Upper lobe of left lung (tissue), 6 donors: ENCODE measurements at places on chromosomes 2 and 18.
A peak's percentile ranks its signal among the peaks of the same experiment; 100 is the strongest.

- DNase-seq = peak; percentile 43
- no peaks in the 10 kb centered on the region for H3K36me3 ChIP-seq
- H3K27ac ChIP-seq = no peak overlapping the region
- H3K4me3 ChIP-seq = no peak overlapping the region
These were observed 793.1 kb downstream of the ERBB4 start for GRCh38 chr2:211745295-211746097.

GRCh38 chr2:8021921-8022320, 659.9 kb upstream of the ID2 start:
- H3K4me1 ChIP-seq = no peaks in the 10 kb centered on the region
- no peak overlapping the region for H3K27ac ChIP-seq
- H3K4me3 ChIP-seq = no peak overlapping the region
- no peaks in the 10 kb centered on the region for H3K27me3 ChIP-seq
- H3K36me3 ChIP-seq = no peaks in the 10 kb centered on the region

DNA sequence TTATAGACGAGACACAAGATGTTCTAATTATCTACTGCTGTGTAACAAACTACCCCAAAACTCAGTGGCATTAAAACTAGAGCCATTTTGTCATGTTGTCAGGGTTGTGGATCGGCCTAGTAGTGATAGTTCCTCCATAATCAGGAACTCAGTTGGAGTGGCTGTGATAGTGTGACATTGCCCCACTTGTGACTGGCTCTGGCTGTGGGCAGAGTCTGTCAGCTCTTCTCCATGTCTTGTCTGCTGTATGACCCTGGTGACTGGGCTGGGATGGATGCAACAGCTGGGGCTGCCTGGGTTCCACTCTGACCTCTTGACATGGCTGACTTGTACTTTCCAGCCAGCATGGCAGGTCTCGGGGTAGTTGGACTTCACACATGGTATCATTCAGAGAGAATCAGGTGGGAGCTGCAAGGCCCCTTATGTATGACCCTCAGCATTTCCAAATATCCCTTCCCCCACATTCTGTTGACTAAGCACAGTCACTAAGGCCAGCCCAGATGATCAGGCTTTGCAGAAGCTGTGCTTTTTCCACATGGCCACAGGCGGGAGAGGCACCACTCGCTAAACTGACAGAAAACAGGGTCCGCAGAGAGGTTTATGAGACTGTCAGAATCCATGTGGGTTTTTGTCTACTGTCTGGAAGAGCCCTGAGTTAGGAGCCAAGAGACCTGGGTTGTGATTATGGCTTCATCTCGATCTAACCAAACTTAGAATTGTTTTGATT, 50.3 kb downstream of the SETBP1 start:
- H3K27ac ChIP-seq = no peak overlapping the region
- H3K36me3 ChIP-seq = no peaks in the 10 kb centered on the region
- H3K4me3 ChIP-seq = no peak overlapping the region
- H3K27me3 ChIP-seq = no peaks in the 10 kb centered on the region
- peaks cover 23% of the 10 kb centered on the region for H3K4me1 ChIP-seq
- DNase-seq = no peak

- no peaks in the 10 kb centered on the region for H3K4me1 ChIP-seq
- H3K36me3 ChIP-seq = no peaks in the 10 kb centered on the region
- no peaks in the 10 kb centered on the region for H3K27me3 ChIP-seq
These were observed 66.9 kb downstream of the AFF3 start for GRCh38 chr2:100075532-100075931.

GRCh38 chr2:85327160-85327821, 498 bp downstream of the TGOLN2 start:
- H3K4me3 ChIP-seq = peak overlapping the region; percentile 53
- peak overlapping the region; percentile 97 for H3K27ac ChIP-seq
- H3K27me3 ChIP-seq = no peaks in the 10 kb centered on the region
- peak; percentile 59 for DNase-seq
- H3K4me1 ChIP-seq = peaks cover 48% of the 10 kb centered on the region

DNA sequence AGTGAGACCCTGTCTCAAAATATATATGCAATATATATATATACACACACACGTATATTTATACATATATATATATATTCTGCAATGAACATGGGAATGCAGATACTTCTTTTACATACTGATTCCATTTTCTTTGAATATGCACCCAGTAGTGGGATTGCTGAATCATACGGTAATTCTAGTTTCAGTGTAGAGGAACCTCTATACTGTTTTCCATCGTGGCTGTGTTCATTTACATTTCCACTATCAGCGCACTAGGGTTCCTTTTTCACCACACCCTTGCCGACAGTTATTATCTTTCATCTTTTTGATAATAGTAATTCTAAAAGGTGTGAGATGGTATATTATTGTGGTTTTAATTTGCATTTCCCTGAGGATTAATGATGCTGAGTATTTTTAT, 52.3 kb upstream of the SLC39A10 start:
- H3K36me3 ChIP-seq = no peaks in the 10 kb centered on the region
- peaks cover 5% of the 10 kb centered on the region for H3K4me1 ChIP-seq
- no peak for DNase-seq

DNA sequence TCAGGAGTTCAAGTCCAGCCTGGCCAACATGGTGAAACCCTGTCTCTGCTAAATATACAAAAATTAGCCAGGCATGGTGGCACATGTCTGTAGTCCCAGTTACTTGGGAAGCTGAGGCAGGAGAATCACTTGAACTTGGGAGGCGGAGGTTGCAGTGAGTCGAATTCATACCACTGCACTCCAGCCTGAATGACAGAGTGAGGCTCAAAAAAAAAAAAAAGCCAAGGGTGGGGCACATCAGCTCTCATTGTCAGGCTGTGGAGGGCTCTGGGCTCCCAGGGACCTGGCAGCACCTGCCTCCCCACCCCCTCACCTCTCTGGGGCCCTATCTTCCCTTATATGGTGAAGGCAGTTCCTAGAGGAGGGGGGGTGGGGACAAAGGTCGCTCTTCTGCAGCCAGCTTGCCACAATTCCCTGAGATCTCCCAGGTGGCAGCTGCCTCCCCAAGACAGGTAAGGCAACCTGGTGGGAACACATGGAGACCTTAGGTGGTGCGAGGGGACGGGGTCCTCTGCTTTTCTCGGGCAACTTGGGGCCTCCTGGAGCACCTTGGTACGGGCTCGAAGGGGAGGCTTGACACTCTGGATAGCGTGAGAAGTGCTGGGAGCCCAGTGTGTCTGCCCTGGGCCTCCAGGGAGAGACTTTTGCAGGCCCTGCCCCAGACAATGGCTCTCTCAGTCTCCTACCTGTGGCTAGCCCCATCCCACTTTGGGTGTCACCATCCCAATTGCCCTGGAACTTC, at the start of gene VIL1:
VIL1 (plus strand) TSS at position 407 of the 742 bp plus-strand sequence. CDS start 4,656 bp downstream, outside the sequence.
- H3K4me1 ChIP-seq = no peaks in the 10 kb centered on the region
- no peak for DNase-seq
- H3K27me3 ChIP-seq = no peaks in the 10 kb centered on the region
- no peak within 1 kb of the TSS for H3K27ac ChIP-seq
- no peaks in the 10 kb centered on the region for H3K36me3 ChIP-seq
- no peak within 1 kb of the TSS for H3K4me3 ChIP-seq

GRCh38 chr2:106156305-106157296, 37.5 kb downstream of the UXS1 start:
- H3K4me3 ChIP-seq = no peak overlapping the region
- H3K27ac ChIP-seq = no peak overlapping the region
- no peak for DNase-seq

GRCh38 chr2:225425284-225425683, 25.8 kb downstream of the NYAP2 start:
- H3K4me3 ChIP-seq = no peak overlapping the region
- no peak for DNase-seq
- H3K36me3 ChIP-seq = no peaks in the 10 kb centered on the region

GRCh38 chr18:55110436-55110835, 151.2 kb upstream of the CCDC68 start:
- H3K27me3 ChIP-seq = no peaks in the 10 kb centered on the region
- DNase-seq = no peak
- peak overlapping the region; percentile 66 for H3K27ac ChIP-seq
- H3K4me3 ChIP-seq = no peak overlapping the region
- H3K36me3 ChIP-seq = no peaks in the 10 kb centered on the region

- H3K27ac ChIP-seq = no peak overlapping the region
- H3K4me1 ChIP-seq = no peaks in the 10 kb centered on the region
- no peak for DNase-seq
- H3K4me3 ChIP-seq = no peak overlapping the region
- no peaks in the 10 kb centered on the region for H3K27me3 ChIP-seq
These were observed 132.8 kb downstream of the AGAP1 start for GRCh38 chr2:235626658-235627057.

GRCh38 chr2:3603536-3604206, 8.8 kb downstream of the COLEC11 start:
- no peaks in the 10 kb centered on the region for H3K4me1 ChIP-seq
- H3K27me3 ChIP-seq = no peaks in the 10 kb centered on the region
- H3K36me3 ChIP-seq = no peaks in the 10 kb centered on the region
- no peak overlapping the region for H3K4me3 ChIP-seq

DNA sequence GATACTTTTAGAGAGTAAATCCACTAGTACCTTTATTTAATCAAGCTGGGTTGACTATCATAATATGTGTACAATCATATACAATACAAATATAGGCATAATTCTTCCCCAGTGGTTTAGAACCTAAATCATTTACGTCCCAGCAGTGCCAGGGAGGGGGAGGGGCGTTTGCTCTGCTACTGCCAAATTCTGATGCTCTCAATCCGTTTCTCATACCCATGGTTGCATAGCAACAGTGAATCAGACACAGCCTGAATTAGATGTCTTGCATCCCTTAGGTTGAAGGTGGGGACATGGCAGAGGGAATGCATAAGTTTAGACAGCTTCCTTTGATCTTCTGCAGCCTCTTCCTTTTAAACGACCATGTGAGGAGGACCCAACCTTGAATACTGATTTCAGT, 135.4 kb downstream of the ABCA12 start:
- H3K4me1 ChIP-seq = no peaks in the 10 kb centered on the region
- DNase-seq = no peak
- H3K27me3 ChIP-seq = no peaks in the 10 kb centered on the region
- H3K4me3 ChIP-seq = no peak overlapping the region
- no peak overlapping the region for H3K27ac ChIP-seq

DNA sequence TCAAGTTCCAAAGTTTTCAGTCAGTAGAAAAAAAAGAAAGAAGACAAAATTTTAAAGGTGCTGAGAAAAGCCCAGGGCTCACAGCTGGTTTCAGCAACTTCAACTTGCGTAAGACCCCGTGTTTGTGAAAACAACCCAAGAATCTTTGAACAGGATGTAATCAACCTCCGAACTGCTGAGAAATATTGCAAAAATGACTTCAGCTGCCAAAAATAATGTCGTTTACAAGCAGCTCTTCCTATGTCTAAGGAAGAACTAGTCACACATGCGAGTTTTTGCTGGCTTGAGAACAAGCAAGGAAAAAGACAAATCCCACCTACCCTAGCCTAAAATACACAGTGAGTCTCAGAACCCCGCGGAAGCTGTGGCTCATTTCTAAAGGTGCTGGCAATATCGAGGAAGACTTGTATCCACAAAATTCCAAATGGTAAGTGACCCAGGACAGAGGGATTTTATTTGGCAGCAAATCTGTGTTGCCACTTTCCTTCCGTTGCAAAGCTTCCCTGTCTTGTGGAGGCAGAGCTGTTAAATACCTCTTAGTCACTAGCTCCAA, 59.8 kb upstream of the SLC8A1 start:
- no peak for DNase-seq
- no peaks in the 10 kb centered on the region for H3K36me3 ChIP-seq
- peak overlapping the region; percentile 20 for H3K4me3 ChIP-seq
- H3K27me3 ChIP-seq = no peaks in the 10 kb centered on the region
- H3K4me1 ChIP-seq = no peaks in the 10 kb centered on the region
- peak overlapping the region; percentile 72 for H3K27ac ChIP-seq

- no peak overlapping the region for H3K27ac ChIP-seq
- peaks cover 36% of the 10 kb centered on the region for H3K4me1 ChIP-seq
- no peak overlapping the region for H3K4me3 ChIP-seq
- H3K36me3 ChIP-seq = peaks cover 10% of the 10 kb centered on the region
These were observed 7.2 kb downstream of the SLC66A2 start for GRCh38 chr18:79944126-79944731.

GRCh38 chr2:150153646-150154307, 333.7 kb downstream of the RND3 start:
- H3K27ac ChIP-seq = no peak overlapping the region
- DNase-seq = no peak
- no peak overlapping the region for H3K4me3 ChIP-seq
- H3K36me3 ChIP-seq = no peaks in the 10 kb centered on the region
- no peaks in the 10 kb centered on the region for H3K27me3 ChIP-seq

- H3K4me3 ChIP-seq = no peak overlapping the region
- DNase-seq = no peak
- H3K27me3 ChIP-seq = no peaks in the 10 kb centered on the region
- no peaks in the 10 kb centered on the region for H3K36me3 ChIP-seq
These were observed 8.7 kb downstream of the OTOF start for GRCh38 chr2:26469092-26469710.

DNA sequence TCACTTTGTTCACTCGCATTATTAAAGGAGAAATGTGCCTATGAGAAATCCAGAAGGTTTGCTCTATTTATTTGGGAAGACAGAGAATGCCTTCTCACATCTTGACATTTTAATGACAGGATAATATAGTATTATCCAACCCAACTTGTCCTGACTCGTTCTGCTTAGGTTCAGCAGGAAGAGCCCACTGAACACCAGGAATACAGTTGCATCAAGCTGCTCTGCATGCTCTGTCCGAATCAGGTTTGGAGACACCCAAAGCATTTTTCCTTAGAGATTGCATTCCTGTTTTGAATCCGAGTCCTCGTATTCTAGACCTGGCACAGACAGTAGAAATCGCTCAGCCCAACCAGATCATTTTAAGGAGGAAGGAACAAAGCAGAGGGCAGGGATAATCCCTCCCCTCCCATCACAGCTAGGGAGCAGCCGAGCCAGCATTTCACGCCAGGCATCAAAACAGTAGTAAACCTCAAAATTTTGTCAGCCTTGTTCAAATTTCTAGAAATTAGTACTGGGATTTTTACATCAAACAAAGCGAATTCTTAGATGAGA, 837.4 kb upstream of the ID2 start:
- no peaks in the 10 kb centered on the region for H3K4me1 ChIP-seq
- DNase-seq = no peak
- H3K27ac ChIP-seq = no peak overlapping the region
- no peaks in the 10 kb centered on the region for H3K36me3 ChIP-seq

- no peaks in the 10 kb centered on the region for H3K36me3 ChIP-seq
- H3K4me1 ChIP-seq = no peaks in the 10 kb centered on the region
- H3K27ac ChIP-seq = no peak overlapping the region
- no peaks in the 10 kb centered on the region for H3K27me3 ChIP-seq
- DNase-seq = no peak
These were observed 78.0 kb downstream of the LOXHD1 start for GRCh38 chr18:46578987-46579386.

DNA sequence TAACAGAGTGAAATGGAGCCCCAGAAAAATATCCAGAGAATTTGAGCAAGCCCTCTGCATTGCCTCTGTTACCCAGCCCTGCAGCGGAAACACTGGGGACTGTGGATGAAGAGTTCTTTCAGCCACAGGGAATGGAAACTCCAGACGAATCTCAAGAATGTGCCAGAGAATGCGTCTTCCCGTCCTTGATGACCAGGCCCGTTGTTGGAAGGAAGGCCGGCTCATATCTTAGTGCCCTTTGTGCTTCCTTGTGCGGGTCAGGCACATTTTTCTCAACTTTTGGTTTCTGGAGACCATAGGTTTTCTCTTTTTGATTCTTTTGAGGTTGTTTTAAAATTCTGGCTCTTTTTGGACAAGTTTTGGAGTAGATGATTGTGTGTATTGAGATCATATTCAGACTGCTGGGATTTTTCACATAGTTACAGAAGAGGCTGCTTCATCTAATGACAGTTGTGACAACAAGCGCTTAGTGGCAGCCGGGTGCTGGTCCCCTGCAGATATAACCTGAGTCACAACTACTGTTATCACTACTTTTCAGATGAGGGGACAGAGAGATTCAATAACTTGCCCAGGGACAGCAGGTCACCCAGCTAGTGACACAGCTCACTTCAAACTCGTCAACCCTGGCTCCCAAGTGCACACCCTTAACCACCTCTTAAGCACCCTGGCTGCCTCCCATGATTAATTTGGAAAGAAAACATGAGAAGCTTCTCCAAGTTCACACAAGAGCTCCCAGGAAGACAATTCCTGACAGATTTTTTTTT, 15.7 kb downstream of the MAL start:
- no peak for DNase-seq
- no peaks in the 10 kb centered on the region for H3K36me3 ChIP-seq
